ENCODE measurements at places on chromosomes 13 and 19.
A peak's percentile ranks its signal among the peaks of the same experiment; 100 is the strongest.

GRCh38 chr19:14318873-14319272 is 62.4 kb upstream of the ADGRE5 start:
- DNase-seq, result no peak

DNA sequence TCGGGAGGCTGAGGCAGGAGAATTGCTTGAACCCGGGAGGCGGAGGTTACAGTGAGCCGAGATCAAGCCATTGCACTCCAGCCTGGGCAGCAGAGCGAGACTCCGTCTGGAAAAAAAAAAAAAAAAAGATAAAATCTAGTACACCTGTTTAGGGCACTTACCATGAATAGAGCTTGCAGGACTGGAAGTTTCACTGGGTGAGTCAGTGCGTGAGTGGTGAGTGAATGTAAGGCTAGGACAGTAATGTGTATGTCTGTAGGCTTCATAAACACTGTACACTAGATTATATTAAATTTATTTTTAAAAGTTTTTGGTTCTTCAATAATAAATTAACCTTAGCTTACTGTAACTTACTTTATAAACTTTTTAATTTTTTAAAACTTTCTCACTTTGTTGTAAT is 22.9 kb downstream of the PPP5C start:
- DNase-seq, result no peak

GRCh38 chr19:45419895-45420294 is 3.8 kb downstream of the ERCC1 start:
- no peak for DNase-seq

DNA sequence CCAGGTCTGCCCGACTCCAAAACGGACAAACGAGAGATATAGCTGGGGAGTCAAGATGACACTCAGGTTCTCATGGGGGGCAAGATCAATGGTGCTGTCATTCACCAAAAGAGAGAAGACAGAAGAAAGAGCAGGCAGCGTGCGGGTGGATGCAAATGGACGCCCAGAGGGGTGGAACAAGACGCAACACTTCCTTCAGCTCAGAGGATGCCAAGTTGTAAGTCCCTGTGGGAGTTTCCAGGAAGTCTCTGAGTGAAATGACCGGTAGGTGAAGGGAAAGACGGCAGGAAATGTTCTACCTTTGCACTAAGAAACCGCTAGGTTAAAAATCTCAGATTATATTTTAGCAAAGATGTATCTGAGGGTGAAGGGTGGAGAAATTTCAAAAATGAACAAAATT is 26.5 kb downstream of the TUBGCP3 start:
- no peak for DNase-seq

DNA sequence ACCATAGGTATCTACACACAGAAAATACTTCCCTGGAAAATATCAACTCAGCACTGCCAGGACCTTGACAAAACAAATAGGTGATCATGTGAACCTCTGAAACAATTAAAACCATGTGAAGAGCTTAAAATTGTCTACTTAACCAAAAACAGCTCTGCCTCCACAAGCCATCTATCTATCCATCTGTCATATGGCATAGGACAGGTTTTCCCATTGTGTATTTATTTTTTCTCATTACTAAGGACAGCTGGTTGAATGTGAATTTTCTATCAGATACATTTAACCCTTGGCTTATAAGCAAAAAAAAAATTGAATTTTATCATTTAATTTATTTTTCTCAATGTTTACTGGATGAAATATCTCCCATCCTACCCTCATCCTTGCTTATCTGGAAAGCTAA is 279.5 kb downstream of the PCDH9 start:
- DNase-seq, result no peak

DNA sequence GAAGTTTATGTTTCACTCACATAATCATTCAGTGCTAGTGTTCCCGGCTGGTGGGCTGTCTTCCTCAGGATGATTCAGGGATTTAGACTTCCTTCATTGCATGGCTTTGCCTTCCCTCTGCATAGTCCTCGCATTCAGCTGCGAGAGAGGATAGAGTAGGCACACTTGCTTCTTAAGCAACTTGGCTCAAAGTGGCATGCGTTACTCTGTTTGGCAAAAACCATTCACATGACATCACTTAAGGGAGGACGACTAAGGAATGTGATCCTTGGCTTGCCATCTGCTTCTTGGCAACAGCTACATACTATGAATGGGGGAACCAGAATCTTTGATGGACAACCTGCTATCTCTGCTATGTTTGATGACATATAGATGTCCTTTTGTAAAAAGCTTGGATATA is 359.3 kb downstream of the TDRD3 start:
- no peak for DNase-seq

GRCh38 chr19:41879080-41879479 is 2.0 kb downstream of the CD79A start:
- no peak for DNase-seq

DNA sequence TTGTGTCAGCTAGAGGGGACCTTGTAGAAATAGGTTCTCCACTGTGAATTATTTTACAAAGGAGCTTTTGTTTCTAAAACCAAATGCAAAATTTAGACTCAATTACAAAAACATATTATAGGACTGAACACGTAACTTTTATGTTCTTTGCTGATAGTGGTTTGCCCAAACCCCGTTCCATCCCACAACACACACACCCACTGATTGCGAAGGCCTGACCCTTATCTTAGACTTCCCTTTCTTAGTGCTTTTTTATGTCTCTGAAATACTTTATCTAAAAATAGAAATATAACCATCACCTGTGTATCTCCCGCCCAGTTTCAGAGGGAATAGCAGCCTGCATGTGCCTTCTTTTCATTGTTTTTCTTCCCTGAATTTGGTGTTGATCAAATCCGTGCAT is 13.0 kb downstream of the CCNA1 start:
- DNase-seq, result no peak

DNA sequence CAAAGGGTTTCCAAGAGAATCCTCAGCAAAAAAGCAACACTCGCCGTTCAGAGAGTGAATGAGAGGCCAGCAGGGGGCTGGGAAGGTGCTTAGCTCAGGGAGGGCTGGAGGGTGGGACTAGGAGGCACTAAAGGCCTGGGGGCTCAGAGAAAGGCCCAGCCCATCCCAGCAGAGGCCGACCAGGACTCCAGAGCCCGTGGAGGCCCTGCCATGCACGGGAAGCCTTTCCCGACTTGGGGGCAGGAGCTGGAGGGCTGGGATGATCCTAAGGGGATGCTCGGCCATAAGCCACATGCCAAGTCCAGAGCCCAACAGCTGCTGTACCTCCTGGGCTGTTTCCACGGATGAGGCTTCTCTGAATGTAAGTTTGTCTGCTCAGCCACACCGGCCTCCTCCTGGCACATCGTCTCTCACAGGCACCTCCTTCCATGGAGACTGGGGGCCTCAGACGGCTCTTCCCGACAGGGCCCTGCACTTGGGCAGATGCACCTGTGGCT is 19.5 kb downstream of the RASA3 start:
- no peak for DNase-seq

DNA sequence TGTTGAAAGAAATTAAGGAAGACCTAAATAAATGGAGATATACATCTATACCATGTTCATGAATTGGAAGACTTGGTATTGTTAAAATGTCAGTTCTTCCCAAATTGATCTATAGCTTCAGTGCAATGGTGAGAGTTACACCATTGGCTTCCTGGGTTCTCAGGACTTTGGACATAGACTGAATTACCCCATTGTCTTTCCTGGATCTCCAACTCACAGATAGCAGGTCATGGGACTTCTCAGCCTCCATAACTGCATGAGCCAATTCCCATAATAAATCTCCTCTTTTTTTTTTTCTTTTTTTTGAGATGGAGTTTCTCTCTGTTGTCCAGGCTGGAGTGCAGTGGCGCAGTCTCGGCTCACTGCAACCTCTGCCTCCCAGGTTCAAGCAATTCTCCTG is 38.7 kb downstream of the CCNE1 start:
- no peak for DNase-seq

DNA sequence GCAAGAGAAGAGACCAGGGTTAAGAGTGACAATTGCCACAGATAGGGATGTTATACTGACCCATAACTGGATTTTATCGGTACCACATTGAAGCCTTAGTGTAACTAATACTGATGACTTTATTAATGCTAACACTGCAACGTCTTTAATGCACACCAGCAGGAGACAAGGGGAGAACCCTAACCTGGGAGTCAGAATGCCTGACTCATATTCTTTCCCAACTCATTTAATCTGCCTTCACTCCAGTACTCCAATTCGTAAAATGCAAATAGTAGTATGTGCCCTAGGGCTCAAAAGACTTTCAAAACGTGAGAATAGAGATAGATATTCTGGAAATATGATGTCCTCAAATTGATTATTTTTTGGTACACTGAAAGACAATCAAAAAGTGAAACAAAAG is 62.4 kb downstream of the GPC6 start:
- DNase-seq, result no peak

GRCh38 chr13:22703601-22704209 is 477.1 kb upstream of the SGCG start:
- no peak for DNase-seq

- DNase-seq, result peak; percentile 7
Observed at GRCh38 chr19:58154287-58154678, 3.7 kb upstream of the ZNF329 start.

- DNase-seq, result peak; percentile 93
Observed at GRCh38 chr13:33194820-33195692, 90.5 kb downstream of the STARD13 start.

- DNase-seq, result no peak
Observed at GRCh38 chr19:5667751-5668271, 12.5 kb downstream of the MICOS13 start.

- DNase-seq, result no peak
Observed at GRCh38 chr19:616062-616700, 17.2 kb downstream of the POLRMT start.

GRCh38 chr13:63636316-63636993 is 2220.8 kb upstream of the PCDH20 start:
- no peak for DNase-seq
